Stimulated activated CD4-positive, alpha-beta T cell treated with anti-CD3 and anti-CD28 coated beads, Interleukin-2, amount 100 ng/mL, for 24 hours (primary cell): ENCODE measurements at places on chromosomes 16 and 17.
A peak's percentile ranks its signal among the peaks of the same experiment; 100 is the strongest.

GRCh38 chr16:75697571-75697970 lies 3.7 kb downstream of the DUXB start:
- DNase-seq = no peak

- DNase-seq = no peak
Measured at GRCh38 chr17:42133461-42134041, 10.9 kb downstream of the HSPB9 start.

- DNase-seq = peak; percentile 41
Measured at GRCh38 chr16:17467923-17468540, 2.7 kb downstream of the XYLT1 start.

- no peak for DNase-seq
Measured at GRCh38 chr16:14609716-14610115, 20.3 kb downstream of the PARN start.

GRCh38 chr16:70529051-70529777 lies 5.6 kb downstream of the SF3B3 start:
- no peak for DNase-seq
